Motor neuron (in vitro differentiated cells): ENCODE measurements at places on chromosomes 5 and 9. TPM values are rescaled to one million over a fixed set of nuclear protein-coding genes. Genes with fewer than 3 reads are reported as not detected.

Gene EQTN
- total RNA-seq = not detected in 2 replicates

Gene OBP2B
- not detected in 2 replicates for total RNA-seq

Gene LCN1
- total RNA-seq = not detected in 2 replicates

Gene SIT1
- 0.19 TPM in 1 of 2 replicates, not detected in the other for total RNA-seq

Gene TRIM7
- total RNA-seq = 0.86 and 3.4 TPM in 2 replicates

Gene NIM1K
- 1.4 and 1.5 TPM in 2 replicates for total RNA-seq

Gene PDLIM4
- 32.4 and 40.2 TPM in 2 replicates for total RNA-seq

Gene GHR
- 0.43 and 0.53 TPM in 2 replicates for total RNA-seq

Gene IFNA4
- not detected in 2 replicates for total RNA-seq

Gene IFNA16
- 0.36 TPM in 1 of 2 replicates, not detected in the other for total RNA-seq
